ENCODE measurements at places on chromosomes 12 and 14. TPM values are rescaled to one million over a fixed set of nuclear protein-coding genes. Genes with fewer than 3 reads are reported as not detected.

WNT1 gene
- total RNA-seq = 1.1 TPM

GABARAPL1 gene
- total RNA-seq = 17.0 TPM

- H3K27me3 ChIP-seq = peaks cover 23% of the 10 kb centered on the region
- peak; percentile 61 for DNase-seq
- peak within 1 kb of the TSS; percentile 83 for H3K4me3 ChIP-seq
- H3K4me1 ChIP-seq = peaks cover 55% of the 10 kb centered on the region
- H3K36me3 ChIP-seq = peaks cover 15% of the 10 kb centered on the region
Observed at GRCh38 chr12:50057000-50057841, at the start of gene ASIC1. Gene ASIC1, plus strand, starts transcription at chr12:50057596. Its CDS starts 1,171 bp downstream, at chr12:50058767.

DNA sequence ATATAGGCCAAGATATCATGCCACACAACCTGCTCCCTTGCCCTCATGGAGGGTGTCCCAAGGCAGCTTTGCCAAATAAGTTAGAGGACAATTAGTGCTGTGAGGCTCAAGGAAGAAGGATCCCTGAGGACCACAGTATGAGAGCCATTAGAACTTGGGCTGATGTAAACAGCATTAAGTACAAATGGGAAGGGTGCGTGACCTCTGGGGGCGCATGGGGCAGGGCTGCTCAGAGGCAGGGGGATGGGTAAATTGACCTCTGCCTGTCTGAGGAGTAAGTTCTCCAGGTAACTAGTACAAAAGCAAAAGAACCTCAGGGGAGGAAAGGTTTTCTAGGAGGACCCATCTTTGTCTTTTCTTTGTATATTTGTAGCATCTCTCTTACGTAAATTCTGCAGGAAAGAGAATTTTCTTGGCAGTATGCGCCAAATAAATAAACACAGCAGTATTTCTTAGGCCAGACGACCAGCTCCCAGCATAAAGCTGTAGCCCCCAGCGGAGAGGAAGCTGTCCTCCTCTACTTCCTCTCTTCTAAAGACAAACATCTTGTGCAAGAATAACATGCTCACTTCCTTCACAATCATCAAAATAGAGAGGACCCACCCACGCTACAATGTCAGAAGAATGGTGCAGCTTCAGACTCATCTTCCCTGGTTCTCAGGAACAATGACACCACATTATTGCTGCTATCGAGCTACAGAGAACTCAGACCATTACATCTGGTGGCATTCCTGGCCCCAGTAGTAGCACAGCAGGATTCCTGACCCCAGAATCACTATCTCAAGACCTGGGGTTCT, 16.4 kb upstream of the VWF start:
- DNase-seq = peak; percentile 31
- peaks cover 12% of the 10 kb centered on the region for H3K36me3 ChIP-seq
- no peaks in the 10 kb centered on the region for H3K27me3 ChIP-seq
- peak overlapping the region; percentile 42 for H3K4me3 ChIP-seq

DNA sequence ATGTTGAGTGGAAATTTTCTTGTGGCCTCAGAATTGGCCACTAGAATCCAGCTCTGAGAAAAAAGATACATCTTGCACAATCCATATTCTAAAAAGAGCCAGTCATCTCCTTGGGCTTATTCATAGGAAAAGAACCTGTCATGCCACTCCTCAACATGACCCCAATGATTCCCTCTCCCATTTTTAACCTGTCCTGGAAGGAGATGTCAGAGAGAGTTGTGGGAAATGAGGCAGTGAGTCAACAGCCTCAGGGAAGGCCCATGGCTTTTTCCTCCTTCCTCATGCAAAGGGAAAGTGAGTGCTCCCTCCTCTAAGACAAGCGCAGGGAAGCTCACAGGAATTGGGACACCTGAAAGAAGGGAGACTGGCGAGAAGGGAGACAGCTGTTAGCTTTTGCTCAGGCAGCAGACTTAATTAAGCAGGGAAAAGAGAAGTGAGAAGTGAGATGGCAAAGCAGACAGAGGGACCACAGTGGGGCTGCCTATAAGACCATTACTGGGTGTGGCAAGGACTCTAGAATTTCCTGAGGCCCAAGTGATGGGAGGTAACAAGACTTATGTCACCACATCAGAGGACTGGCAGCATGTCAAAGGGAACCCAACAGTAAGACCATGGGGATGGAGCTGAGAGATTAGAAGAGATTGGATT, 10.2 kb upstream of the DHRS7 start:
- H3K4me3 ChIP-seq = no peak overlapping the region
- peaks cover 2% of the 10 kb centered on the region for H3K27me3 ChIP-seq
- no peaks in the 10 kb centered on the region for H3K36me3 ChIP-seq
- H3K27ac ChIP-seq = no peak overlapping the region
- H3K4me1 ChIP-seq = peaks cover 6% of the 10 kb centered on the region
- DNase-seq = no peak
